ENCODE measurements at places on chromosomes 2 and 18.

DNA sequence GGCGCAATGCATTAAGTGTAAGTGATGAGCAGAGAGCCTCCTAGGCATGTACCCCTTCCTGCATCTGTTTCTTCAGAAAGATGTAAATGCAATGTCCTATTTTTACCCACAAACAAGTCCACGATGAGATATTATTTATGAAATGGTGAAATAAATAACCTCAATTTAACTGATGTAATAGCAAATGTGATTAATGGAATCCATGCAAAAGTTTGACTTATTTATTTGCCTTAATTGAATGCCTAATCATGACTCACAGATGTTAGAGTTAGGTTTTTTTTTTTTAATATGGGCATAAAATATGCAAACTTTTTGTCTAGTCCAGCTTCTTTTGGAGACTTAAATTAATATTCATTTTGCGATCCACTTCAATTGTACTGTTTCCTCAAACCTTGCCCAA is 67.7 kb upstream of the ITGA4 start:
- no peak for DNase-seq

GRCh38 chr2:48734576-48735303 is 20.8 kb downstream of the LHCGR start:
- no peak for DNase-seq

DNA sequence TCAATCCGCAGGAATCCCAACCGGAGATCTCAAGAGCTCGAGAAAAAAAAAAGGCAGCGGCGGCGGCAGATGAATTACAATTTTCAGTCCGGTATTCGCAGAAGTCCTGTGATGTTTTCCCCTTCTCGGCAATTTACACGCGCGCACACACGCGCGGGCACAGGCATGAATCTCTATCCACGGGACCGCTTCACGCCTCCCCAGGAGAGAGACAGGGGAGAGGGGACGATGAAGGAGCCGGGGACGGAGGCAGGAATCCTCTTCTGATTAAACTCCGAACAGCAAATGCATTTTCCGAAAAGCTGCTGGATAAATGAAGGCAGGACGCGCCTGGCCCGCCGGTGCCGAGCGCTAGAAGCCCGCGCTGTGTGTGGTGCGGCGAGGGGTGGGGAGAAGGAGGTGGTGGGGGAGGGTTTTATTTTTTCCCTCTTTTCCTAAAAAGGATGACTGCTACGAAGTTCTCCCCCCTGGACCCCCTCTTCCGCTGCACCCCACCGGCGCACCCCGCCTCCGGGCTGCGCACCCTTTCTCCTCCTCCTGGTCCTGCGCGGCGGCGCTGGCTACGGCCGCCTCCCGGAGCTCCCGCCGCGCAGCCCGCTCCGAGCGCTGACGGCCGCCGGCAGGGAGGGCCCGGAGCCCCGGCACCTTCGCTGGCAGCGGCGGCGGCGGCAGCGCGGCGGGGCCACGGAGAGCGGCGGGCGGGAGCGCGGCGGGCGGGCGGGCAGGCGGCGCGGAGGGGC is at the start of gene BCL2:
BCL2 (minus strand) TSS at position 387 of the 740 bp plus-strand sequence.
- DNase-seq = no peak

GRCh38 chr18:13259701-13260100 is 41.1 kb downstream of the LDLRAD4 start:
- no peak for DNase-seq

- DNase-seq = no peak
Measured at GRCh38 chr2:51782921-51783765, 751.2 kb upstream of the NRXN1 start.

GRCh38 chr2:146927080-146927711 is 917.6 kb upstream of the ACVR2A start:
- no peak for DNase-seq
